ENCODE measurements at places on chromosomes 7 and 10.

DNA sequence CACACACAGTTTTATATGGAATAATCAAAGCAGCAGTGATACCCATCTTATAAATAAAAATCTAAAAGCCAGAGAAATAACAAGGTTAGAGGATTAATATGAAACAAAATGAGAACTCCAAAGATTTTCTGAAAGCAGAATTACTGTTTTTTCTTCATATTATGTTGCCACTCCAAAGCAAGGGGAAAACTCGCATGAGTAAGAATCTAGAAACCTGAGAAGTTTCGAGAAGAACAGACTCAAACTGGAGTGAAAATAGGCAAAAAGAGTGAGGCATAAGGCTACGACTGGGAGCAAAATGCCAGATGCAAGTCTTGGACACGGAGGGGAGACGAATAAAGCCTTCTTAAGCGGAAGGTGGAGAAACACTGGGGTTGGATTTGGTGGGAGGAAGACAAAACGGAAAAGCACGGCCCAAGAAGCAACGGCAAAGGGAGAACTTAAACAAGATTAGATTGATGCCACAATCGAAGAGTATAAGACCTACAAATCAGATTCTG lies 923 bp downstream of the TNPO3 start:
- peak; percentile 11 for DNase-seq

DNA sequence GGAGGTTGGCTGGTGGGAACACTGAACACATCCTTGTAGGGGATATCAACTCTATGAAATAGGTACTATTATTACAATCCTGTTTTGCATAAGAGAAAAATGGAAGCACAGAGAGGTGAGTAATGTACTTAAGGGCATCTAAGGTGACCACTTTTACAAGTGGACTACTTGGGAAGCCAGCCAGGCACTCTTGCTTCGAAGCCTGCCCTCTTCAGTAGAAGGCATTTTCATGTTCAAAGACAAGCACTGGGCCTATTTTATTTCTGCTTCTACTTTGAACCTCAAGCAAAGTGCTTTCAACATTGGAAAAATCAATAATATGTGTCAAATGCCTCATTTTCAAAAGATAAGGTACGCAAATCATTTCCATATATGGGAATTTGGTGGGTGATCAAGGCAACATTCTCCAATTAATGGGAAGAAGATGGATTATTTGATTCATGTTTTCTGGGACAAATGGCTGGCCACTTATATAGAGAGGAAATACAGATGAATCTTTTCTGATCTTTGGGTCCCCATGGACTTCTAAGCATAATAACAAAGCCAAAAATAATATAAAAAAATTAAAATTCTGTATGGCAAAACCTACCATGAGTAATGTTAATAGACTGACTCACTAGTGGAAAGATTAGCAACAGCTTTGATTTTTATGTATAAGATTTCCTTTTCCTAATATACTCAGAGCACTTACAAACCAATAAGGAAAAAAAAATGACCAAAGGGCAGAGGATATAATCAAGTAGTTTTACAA lies 270.2 kb downstream of the FRMD4A start:
- DNase-seq, result no peak

DNA sequence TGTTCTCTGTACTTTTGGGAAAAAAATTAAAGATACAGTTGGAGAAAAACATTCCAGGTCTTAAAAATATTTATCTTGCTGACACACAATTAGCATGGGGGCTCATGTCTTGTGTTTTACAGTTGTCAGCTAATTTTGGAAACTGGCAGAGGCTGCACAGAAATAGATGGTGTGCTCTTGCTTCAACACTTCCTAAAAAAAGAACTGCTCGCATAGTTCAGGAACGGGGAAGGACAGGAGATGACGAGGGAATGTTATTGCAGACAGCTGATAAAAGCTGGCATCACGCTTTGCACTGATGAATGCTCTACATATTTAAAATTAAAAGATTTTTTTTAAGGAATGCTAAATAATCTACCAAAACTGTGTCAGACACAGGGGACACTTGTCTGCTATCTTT lies 103.5 kb upstream of the CELF2 start:
- DNase-seq, result no peak

DNA sequence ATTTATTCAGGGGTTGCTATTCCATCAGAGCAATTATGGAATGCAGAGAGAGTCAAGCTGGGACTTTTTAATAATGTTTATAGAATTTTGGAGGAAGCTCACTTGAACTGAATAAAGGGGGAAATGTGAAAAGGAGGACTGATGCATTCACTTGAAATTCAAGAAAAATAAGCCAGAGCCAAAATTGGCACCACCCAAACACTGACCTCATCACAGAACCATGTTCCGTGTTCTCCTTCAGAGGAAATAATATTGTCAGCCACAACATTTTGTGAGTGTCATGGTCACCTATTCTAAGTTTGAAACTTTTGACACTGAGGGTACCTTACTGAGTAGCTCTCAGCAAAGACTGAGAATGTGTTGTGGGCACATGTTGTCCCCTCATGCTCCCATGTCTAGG lies 207.0 kb downstream of the ANK3 start:
- no peak for DNase-seq

DNA sequence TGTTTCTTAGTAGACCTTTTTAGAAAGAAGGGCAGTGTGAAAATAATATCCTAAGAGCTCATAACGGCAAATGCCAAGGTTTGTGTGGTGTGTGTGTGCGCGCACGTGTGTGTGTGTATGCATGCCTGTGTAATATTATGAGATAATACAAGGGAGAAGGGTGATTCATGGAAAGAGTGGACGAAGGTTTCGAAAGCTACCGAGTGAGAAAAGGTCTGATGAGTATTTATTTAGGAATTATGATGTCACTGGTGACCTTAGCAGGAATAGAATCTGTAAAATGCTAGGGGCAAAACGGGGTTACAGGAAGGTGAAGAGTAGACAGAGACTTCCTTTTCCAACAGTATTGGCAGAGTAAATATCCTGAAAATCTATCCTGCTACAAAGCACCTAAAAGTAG lies 107.3 kb downstream of the AHR start:
- no peak for DNase-seq

- no peak for DNase-seq
Measured at GRCh38 chr10:61757525-61758397, 95.0 kb downstream of the CABCOCO1 start.

GRCh38 chr7:112669306-112669705 lies 120.9 kb downstream of the TMEM168 start:
- no peak for DNase-seq

DNA sequence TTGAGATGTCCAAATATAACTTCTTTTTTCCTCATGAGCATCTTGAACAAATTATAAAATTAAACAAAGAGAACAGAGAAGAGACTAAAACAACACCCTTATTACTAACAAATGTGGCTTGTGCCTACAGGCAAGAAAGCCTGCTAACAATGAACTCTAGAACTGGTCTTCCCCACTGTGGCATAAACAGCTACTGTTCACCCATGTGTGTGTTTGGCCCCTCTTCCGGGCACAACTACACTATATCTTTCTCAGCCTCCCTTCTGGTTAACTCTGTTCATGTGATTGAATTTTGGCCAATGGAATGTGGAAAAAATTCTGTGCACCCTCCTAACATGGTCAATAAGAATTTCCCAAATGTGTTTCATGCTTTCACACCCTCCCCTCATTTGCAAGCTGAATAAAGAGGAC lies 117.0 kb downstream of the KBTBD2 start:
- DNase-seq, result no peak

- DNase-seq, result no peak
Measured at GRCh38 chr7:108204281-108204796, 74.2 kb upstream of the LAMB4 start.

GRCh38 chr10:12822893-12823170 lies 178.7 kb downstream of the CCDC3 start:
- DNase-seq, result no peak

DNA sequence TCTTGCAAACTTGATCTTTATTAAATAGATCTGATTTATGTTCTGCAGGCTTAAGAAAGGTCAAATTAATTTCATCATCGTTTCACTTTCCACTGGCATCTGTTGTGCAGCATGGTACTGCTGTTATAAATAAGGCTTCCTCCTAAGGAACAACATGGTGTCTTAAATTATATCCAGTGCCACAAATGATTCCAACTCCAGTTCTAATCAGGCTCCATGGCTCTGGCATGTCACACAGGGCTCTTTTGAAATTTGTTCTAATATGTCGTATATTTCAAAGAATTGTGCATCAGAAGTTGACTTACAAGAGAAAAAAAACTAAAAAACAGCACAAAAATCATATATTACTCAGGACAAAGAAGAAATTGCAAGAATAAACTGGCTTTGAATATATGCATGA lies 1090.8 kb upstream of the CELF2 start:
- no peak for DNase-seq

GRCh38 chr7:140541513-140542227 lies 62.4 kb upstream of the MKRN1 start:
- DNase-seq, result peak; percentile 75

- DNase-seq, result no peak
Measured at GRCh38 chr10:106401161-106401560, 763.3 kb downstream of the SORCS1 start.

- DNase-seq, result no peak
Measured at GRCh38 chr7:29161231-29161630, 14.9 kb upstream of the CPVL start.

DNA sequence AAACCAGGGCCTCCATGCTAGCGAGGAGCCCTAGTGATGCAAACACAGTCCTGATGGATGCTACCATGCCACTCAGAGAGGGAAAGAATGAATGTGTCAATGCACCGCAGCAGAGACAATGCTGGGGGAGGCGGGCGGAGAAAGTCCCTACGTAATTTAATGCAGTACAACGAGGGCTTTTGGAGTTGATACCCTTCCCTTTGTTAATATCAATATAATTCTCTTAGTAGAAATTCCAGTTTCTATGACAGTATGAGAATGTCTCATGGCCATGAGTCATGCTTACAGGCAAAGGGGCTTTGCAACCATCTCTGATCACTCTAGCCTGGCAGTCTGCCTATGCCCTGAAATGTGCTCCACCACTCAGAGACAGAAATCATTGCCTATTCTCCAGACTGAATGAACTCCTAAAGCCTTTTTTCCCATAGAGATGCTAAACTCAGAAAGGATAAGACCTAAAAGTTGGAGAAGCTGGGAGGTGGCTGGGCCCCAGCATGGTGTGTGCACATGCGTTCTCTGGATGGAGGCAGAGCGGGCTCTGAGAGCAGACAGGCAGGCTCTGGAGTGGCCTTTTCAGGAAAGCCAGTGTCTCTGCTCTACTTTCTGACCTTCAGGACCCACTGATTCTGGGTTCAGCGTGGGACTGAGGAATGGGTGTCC lies 20.3 kb upstream of the GIMAP2 start:
- DNase-seq, result no peak

- no peak for DNase-seq
Measured at GRCh38 chr10:117876210-117876609, 170.5 kb downstream of the RAB11FIP2 start.

DNA sequence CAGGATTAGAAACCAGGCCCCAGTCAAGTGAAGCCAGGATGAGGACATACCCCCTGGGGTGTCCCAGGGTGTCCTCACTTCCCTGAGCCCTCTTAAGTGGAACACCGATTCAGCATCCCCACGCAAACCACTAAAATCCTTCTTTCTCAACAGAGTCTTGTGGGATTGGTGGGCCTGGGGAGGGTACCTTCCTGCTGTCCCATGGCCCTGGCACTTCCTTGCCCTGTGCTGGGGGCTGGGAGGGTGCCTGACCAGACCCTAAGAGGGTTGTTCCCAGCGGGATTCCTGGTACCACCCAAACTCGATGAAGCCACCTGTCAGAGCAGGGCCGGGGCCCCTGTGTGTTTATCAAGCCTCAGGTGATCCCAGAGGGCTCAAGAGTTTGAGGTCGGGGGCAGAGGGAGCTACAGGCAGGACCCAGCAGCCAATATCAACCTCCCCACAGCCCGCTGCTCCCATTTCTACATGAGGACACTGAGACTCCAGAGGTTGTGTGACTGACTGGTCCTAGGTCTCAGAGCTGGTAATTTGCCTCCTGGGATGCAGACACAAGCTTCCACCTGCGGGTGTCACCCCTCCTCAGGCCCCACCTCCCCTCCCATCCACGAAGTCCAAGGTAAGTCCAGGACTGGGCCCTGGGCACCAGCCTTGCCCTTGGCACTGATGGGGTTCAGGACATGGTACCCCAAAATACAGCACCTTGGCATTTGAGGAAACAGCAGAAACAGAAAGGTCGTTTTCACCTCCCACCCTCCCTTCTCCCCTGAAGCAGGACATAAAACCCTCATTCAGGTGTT lies 31.4 kb downstream of the OAT start:
- DNase-seq, result no peak

DNA sequence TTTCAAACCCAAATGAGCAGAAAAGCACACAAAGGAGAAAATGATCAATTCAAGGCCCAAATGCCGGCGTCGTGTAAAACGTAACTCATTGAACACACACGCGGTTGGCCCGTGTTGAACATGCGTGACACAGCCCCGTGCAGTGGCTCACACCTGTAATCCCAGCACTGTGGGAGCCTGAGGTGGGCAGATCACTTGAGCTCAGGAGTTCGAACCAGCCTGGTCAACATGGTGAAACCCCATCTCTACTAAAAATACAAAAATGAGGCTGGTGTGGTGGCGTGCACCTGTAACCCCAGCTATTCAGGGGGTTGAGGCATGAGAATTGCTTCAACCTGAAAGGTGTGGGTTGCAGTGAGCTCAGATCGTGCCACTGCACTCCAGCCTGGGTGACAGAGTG lies 156.7 kb upstream of the KLF6 start:
- no peak for DNase-seq

DNA sequence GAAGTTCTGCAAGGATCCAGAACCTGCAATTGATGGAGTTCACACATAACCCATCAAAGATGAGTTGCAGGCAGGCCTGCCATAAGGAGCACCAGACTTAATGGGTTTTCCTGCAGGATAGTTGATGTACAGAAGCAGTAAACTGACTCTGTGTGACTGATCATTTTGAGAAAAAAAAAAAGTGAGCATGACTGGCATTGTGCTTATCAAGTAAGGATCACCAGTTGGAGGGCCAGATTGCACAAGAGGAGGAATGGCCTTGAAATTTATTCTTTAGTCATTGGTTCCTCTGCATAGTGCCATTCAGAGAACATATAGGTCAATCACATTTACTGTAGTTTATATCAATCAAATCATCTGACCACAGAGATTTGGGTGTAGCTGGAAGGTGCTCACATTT lies 3.8 kb downstream of the CYP3A43 start:
- no peak for DNase-seq

- no peak for DNase-seq
Measured at GRCh38 chr7:69728304-69728703, 130.0 kb downstream of the AUTS2 start.

GRCh38 chr7:32616625-32617024 lies 121.3 kb downstream of the AVL9 start:
- DNase-seq, result no peak

- no peak for DNase-seq
Measured at GRCh38 chr10:88791924-88792323, 10.6 kb upstream of the LIPM start.

Data from DMS79 (cell line).